ENCODE measurements at places on chromosomes 7 and 10.

DNA sequence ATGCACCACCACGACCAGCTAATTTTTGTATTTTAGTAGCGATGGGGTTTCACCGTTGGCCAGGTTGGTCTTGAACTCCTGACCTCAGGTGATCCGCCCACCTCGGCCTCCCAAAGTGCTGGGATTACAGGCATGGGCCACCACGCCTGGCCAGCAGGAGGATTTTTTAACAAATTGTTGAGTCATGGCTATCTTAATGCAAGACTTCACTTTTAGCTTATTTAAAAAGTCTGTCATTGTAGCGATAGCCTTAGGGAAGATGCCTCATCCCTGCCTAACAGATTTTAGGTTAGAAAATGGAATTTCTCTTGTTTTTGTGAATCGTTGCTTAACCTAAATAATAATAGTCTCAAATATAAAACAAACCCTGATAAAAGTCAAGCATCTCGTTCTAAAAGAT lies 35.5 kb downstream of the PPP2R2D start:
- no peak for DNase-seq

- DNase-seq, result no peak
These were observed 8.1 kb downstream of the DENND10 start for GRCh38 chr10:119112056-119112455.

- no peak for DNase-seq
These were observed 9.2 kb downstream of the BNIP3 start for GRCh38 chr10:131972474-131973071.

DNA sequence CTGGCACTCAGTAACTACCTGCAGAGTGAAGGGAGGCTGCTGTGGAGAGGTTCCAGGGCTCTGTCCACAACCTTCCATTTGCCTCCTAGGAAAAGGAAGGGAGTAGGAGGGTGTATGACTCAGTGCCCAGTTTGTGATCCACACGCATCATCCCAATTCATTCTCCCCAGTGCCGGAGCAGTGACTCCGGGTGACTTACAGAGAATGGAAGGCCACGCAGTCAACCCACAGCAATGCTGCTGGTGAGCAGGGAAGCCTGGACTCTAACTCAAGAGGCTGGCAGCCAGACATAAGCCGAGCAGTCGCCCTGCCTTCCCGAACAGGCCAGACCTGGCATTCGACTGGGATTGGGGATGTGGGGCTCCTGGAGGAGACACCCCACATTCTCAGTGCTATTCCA lies 139.9 kb downstream of the SH3PXD2A start:
- DNase-seq, result no peak

DNA sequence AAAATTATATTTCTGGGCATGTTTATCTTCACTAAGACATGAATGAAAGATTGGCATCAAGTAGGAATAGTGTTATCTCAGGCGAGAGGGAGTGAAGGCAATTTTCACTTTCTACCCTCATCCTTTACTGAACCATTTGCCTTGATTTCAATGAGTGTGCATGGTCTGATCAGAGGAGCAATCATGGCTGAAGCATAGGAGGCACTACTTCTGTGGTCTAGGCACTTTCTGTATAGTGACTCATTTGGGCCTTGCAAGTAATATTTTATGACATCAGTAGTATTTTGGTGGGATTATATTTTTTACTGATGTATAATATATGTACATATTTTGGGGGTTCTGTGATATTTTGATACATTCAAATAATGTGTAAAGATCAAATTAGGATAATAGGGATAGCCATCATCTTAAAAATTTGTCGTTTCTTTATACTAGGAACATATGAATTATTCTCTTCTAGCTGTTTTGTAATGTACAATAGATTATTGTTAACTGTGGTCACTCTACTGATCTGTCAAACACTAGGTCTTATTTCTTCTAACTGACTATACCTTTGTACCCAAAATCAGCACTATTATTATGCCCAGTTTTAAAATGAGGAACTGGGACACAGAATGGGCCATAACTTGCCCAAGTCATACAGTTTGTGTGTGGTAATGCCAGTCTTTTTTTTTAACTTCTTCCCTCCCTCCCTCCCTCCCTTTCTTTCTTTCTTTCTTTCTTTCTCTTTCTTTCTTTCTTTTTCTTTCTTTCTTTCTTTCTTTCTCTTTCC lies 101.9 kb downstream of the RAB11FIP2 start:
- DNase-seq, result no peak

- DNase-seq, result no peak
These were observed 186.6 kb upstream of the PRSS1 start for GRCh38 chr7:142562688-142563087.

DNA sequence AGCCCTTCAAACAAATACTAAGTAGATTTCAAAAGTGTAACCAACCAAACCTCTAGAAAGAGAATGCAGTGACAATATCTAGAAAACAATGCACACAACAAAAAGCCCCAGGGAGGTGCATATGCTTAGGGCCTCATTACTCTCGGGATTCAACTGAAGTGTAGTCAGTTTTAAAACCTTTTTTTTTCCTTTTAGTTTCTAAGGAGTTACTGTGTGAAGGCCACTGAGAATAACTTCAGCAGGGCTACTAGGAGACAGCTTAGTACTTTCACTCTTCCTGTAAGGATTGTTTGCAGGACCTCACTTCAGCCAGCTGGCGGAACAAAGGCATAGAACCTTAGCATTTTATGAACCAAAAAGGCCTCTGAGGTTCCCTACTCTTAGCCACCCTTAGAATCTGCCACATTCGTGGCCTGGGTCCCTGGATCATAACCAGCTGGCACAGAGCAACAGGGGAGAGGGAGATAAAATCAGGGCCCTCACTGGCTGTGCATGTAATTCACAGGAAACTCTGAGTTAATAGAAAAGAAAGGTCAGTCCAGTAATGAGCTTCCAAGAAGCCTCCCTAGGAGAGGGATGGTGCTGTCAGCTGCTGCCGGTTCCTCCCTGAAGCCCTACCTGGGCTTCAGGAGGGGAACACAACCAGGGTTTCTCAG lies 3.6 kb downstream of the VOPP1 start:
- no peak for DNase-seq

GRCh38 chr7:149198161-149198816 lies 2.9 kb downstream of the ZNF282 start:
- DNase-seq, result no peak

DNA sequence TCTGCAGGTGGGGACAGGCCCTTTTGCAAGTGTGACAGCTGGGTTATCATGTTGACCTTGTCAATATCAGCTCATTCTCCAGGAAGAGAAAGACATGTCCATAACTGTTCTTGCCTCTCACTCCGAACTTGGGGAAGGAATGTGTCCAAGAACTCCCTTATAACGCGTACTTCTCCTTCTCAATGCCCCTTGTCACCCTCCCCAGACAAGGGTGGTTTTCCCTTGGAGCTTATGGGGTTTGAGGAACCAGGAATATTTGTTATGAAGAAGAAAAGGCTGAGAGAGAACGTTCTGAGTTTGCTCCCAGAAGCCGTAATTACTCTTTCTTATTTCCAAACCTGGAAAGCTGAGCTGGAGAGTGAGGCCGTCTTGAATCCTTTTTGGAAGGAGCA lies 77.4 kb downstream of the MKI67 start:
- no peak for DNase-seq

- peak; percentile 29 for DNase-seq
These were observed 1.1 kb downstream of the ADK start for GRCh38 chr10:74151879-74152722.

GRCh38 chr10:117552156-117552631 lies 9.6 kb downstream of the EMX2 start:
- peak; percentile 83 for DNase-seq

- no peak for DNase-seq
These were observed at the start of gene PKD1L1 for GRCh38 chr7:47948141-47948790. Gene PKD1L1 (minus strand): TSS chr7:47948466. CDS start chr7:47948440, 26 bp downstream.

- no peak for DNase-seq
These were observed 1.6 kb downstream of the C1GALT1 start for GRCh38 chr7:7183838-7184463.

GRCh38 chr7:112159351-112159750 lies 46.8 kb downstream of the DOCK4 start:
- no peak for DNase-seq

- DNase-seq, result peak; percentile 81
These were observed at the start of gene HOXA6 for GRCh38 chr7:27147199-27148030. Gene HOXA6 (minus strand): TSS chr7:27147774. CDS start chr7:27147749, 25 bp downstream.

GRCh38 chr10:50224330-50224952 lies 26.9 kb downstream of the ASAH2 start:
- DNase-seq, result peak; percentile 10

- DNase-seq, result no peak
These were observed 108.7 kb downstream of the DOCK4 start for GRCh38 chr7:112097524-112097923.

DNA sequence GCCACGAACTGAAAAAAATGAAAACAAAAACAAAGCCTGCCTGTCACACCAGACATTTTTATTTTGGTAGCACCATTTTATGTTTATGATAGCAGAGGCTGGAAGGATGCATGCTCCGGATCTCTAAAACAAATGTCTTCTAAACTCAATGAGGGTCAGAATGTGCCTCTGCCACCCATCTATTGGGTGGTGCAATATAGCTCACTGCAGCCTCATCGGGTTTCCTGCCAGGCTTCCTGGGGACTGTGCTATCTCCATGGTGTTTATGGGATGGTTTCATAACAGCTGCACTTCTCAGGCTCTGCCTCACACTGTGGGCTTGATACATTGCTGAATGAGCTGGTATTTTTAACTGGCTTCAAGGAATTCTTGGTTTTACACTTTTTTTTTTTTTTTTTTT lies 94.4 kb downstream of the ITIH5 start:
- DNase-seq, result no peak

DNA sequence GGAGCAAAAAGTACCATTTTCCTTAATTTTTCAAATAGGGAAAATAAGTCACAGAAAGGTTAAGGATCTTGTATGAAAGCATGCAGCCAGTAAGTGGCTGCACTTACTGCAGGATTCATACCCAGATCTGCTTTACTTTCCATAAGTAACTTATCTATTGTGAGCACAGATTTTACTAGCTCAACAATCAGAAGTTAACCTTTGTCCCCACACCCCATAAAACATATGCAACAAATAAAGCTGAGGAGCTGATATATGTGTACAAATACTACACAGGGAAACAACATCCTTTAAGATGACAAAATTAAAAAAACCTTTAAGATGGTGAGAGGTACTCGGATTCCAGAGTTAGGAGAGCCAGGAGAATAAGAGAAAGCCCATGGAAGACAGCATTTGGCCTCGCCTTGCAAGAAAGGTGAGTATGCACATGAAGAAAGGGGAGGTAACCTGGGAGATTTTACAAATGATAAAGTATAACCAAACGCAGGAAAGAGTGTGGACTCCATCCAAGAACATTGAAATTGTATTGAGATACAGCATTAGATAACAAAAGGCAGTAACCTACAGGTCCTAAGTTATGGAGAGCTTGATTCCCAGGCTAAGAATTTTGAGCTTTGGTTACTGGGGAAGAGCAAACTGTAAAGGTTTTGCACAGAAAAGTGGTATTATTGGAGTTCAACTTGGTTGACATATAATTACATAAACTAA lies 87.1 kb downstream of the ITGB8 start:
- no peak for DNase-seq

GRCh38 chr10:30759423-30759822 lies 129.9 kb upstream of the LYZL2 start:
- no peak for DNase-seq

DNA sequence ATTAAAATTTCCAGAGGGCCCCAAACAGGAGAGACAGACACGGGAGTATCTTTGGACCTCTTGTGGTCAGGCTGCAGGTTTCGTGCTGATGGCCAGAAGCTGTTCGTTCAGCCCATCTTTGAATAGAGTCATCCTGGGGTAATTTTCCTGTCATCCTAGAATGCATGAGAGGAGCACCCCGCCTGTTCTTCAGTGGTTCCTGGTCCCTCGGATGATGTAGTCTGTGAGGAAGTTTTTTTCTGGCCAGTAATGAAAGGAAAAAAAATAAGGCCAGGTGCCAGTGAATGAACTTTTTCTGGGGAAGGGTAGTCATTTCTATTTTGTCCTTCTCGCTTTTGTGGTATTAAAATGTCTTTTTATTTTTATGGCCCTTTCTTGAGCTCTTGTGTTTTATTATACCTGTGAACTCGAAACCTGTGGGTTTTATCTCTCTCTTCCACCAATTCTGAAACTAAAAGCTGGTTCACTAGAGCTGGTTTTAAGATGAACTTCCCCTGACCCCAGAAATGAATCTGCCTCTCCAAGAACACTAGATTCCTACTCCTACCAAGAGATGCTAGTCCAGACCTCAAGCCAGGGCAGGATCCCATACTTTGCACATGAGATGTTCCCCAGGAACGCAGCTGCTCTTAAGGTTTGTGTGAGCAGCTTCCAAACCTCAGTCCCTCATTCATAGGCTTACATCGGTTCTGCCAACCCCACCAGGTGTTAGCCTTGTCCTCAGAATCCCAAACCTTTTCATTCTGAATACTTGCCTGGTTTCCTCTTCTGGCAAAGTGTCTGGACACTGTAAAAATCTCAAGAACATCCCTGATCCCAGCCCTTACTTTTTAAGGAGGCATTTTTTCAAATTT lies 15.4 kb upstream of the MEST start:
- no peak for DNase-seq

- DNase-seq, result no peak
These were observed 12.1 kb downstream of the MARCHF5 start for GRCh38 chr10:92303096-92303495.

GRCh38 chr7:117837841-117838240 lies 35.4 kb downstream of the CTTNBP2 start:
- DNase-seq, result no peak

DNA sequence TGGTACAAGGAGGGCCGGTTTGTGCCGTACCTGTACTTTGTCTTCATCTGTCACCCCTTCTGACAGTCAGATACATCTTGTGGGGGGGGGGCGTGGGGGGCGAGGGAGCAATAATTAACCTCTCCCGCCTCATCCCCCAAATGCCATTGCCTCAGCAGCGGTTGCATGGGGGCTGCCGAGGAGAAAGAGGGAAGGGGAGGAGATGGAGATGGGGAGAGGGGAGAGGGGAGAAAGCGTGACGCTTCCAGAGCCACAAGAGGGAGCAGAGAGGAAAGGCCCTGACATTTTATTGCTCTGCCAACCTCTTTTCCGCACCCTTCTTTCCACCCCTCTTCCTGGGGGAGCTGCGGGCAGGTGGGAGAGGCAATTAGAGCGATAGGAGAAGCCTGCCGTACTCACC lies 11.8 kb downstream of the KAZALD1 start:
- peak; percentile 79 for DNase-seq

DNA sequence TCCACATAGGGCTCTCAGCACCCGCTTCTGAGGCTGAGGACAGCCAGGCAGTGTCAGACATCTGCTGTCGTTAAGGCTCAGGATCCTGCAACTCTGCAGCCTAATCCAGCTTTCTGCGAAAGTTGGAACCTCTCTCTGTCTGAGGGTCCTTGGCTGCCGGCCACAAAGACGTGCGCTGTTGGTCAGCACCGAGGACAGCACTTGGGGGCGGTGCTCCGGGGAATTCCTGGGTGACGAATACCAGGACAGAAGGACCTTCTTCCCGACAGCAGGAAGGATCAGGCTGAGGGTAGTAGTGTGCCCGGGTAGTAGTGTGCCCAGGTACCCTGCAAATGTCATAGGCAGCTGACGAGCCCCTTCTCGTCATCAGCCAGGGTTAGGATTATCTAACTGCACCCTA lies 16.0 kb upstream of the RASGEF1A start:
- DNase-seq, result peak; percentile 89

DNA sequence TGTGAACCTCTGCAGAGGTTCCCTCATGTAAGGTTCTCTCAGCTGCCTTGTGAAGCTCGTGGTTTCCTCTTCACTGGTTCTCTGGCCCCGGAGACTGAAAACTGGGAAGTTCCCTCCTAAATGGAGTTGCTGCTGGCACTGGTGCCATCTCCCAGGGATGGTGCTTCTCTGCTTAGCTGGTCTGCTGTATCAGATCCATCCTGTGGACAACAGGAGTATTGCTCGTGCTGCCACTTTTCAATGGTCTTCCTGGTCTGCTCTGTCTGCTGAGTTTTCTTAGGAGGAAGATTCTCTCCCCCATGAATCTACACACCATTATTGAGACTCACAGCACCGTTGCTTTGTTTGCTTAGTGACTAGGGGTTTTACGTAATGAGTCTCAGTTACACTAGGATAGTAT lies 247.8 kb downstream of the OTUD1 start:
- DNase-seq, result no peak
